ENCODE measurements at places on chromosomes 5 and 9.
A peak's percentile ranks its signal among the peaks of the same experiment; 100 is the strongest.

GRCh38 chr9:106441283-106441682, 421.7 kb upstream of the ZNF462 start:
- no peak for DNase-seq

DNA sequence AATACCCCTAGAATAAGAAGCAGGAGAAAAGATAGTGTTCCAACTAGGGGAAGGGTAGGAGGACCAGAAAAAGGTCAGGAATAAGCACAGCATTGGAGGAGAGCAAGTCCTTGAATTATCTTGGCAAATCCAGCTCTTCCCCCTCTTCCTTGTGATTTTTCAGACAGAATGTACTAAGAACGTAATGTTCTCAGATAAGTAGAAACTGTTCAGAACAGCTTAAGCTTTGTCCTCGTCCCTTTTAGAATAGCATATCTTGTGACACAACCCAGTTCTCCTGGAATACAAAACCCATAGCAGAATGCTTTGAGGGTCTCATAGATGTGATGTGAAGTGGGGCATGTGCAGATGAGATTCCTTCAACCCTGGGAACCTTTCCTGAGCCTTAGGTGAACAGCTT, 97.4 kb downstream of the EMB start:
- no peak for DNase-seq

- no peak for DNase-seq
Observed at GRCh38 chr5:89179731-89180130, 296.7 kb upstream of the MEF2C start.

GRCh38 chr5:1672396-1672795, 127.2 kb downstream of the MRPL36 start:
- no peak for DNase-seq

DNA sequence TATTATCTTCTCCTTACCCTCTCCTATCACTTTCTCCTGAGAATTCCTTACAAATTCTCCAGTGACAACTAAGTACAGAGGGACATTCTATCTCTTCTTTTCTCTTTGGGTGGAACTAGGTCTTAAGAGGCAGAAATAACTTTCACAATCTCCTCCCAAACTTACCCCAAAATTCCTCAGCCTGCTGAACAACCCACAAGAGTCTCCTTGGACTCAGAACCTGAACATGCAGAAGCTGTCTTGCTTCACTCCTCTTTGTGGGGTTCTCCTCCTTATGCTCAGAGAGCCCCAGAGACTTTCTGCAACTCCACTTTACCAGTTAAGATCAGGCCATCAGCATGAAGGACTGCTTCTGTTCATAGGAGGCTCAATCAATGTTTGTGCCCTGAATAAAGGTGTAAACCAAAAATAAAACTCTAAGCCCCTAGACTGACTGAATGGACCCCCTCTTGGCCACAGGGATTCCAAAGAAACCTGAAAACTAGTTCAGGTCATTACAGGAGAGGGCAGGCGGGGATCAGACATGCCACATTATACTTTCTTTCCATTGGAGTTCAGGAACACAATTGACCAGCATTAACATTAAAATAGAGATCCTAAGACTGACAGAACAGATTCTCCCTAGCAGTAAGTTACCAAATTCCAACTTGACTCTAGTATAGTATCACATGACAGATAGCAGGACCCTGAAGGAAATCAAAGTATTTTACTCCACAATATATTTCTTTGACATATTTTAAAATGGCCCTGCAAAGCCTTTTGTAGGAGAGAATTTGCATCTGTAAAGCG, 179.7 kb upstream of the FBXL17 start:
- DNase-seq: no peak

GRCh38 chr5:176817369-176817840, 7.0 kb downstream of the UNC5A start:
- peak; percentile 31 for DNase-seq

GRCh38 chr5:137487600-137487999, 11.5 kb downstream of the SPOCK1 start:
- DNase-seq: no peak

DNA sequence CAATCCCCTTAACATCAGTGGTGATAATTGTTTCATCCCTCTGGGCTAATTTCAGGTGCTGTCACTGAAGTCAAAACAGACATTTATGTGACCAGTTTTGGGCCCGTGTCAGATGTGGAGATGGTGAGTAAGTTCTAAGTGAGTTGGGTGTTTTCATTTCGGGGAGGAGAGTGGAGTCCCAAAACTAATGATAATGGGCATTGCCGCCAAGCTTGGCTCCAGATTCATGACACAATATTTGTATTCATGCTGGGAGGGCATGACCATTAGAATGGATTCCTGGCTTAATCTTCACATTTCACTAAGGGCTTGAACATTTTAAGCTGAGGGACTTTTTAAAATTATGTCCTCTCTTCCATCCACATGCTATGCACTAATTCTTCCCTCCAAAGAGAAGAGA, 1.4 kb downstream of the GABRA6 start:
- DNase-seq: no peak

DNA sequence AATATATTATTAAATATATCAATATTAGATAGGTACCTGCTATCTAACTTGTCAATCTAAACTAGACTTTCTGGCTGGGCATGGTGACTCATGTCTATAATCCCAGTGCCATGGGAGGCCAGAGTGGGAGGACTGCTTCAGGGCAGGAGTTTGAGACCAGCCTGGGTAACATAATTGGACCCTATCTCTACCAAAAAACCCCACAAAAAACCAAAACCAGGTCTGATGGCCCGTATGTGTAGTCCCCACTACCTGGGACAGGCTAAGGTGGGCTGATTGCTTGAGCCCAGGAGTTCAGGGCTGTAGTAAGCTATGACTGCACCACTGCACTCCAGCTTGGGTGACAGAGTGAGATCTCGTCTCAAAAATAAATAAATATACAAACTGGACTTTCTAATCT, 55.0 kb downstream of the PJA2 start:
- peak; percentile 12 for DNase-seq

DNA sequence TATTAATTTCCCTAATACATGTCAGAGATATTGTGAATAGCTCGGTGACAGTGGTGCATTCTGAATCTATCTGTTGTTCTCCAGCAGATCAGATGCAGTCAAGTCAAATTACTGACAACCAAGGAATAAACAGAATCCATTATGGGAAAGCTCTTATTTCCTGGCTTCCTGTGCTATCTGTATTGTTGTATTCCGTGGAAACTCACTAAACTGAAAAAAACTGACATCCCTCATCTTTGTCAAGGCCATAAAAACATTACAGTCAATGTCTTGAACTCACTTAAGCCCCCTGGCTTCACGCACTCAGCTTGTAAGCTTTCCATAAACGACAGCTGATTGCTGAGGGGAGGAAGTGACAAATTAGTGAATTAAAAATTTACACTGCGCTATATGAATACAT, 245.9 kb downstream of the CTNND2 start:
- no peak for DNase-seq

- no peak for DNase-seq
Observed at GRCh38 chr9:77099388-77099787, 77.9 kb upstream of the VPS13A start.

- no peak for DNase-seq
Observed at GRCh38 chr5:142978726-142979125, 208.5 kb downstream of the ARHGAP26 start.

GRCh38 chr5:123690821-123691220, 178.8 kb downstream of the CSNK1G3 start:
- DNase-seq: no peak

- no peak for DNase-seq
Observed at GRCh38 chr5:59264639-59265245, 628.8 kb downstream of the PDE4D start.

GRCh38 chr9:33659921-33660320, 135.4 kb upstream of the PRSS3 start:
- DNase-seq: no peak

DNA sequence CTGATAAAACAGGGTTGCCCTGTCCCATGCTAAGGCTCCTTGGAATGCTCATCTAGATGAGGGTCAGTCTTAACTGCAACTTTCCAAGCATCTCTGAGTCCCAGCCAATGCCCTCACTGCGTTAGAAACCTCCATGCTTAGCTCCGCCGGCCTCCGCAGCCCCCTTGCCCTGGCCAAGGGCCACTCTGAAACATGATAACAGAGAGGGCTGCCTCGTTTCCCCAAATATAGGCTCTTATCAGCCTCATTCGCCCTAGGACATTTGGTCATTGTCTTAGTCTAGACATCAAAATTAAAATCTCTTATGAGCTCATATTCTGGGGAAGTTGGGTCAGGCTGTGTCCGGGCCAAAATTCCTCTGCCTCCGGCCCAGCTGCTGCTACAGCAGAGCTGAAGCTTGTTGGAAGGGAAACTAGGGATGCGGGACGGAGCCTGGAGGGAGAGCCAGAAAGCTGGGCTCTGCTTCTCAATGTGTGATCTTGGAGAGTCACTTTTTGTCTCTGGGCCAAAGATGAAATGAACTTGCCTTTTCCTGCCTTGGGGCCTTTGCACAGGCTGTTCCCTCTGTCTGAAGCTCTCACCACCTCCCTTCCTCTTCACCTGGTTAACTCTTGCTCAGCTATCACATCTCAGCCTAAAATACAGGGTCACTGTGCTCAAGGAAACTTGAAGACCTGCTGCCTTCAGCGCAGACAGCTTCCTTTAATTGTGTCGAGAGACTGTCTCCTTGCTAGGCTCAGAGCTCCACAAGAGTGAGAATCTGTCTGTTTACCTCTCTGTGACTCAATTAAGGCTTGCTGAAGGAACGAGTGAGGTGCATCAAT, 191.3 kb downstream of the RGS3 start:
- no peak for DNase-seq

DNA sequence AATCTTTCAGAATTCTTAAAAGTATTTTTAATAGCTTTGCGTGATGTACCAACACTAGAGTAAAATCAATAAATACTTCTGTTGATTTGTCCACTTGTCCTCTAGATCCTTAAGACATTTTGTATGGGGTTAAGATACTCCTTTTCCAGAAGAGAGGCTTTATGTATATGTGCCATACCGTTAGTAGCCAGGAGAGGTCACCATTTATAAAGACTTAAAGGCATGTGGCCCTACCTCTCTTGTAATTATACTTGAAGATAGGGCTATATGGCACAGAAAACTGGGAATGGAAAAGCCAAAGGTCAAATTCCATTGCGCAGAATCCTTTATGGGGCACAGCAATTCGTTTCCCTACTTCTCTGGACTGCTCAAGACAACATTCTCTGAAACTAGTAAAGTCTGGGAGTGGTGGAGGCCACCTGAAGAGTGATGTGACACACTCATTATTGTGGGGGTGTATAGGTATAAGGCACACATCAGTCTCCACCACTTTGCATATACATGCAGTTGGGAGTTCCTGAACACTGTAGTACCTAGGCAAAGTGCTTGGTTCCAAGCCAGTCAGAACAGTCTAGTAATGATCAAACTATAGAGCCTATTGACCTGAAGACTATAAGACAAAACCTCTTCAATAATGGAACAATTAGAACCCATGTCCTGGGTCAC, 140.1 kb upstream of the FBXL17 start:
- no peak for DNase-seq

All from stimulated activated CD4-positive, alpha-beta T cell treated with anti-CD3 and anti-CD28 coated beads, Interleukin-15, amount 100 ng/mL, for 24 hours (primary cell).